ENCODE measurements at places on chromosomes 1 and 21. TPM values are rescaled to one million over a fixed set of nuclear protein-coding genes. Genes with fewer than 3 reads are reported as not detected.
A peak's percentile ranks its signal among the peaks of the same experiment; 100 is the strongest.

The SPRR2B gene
- polyA plus RNA-seq = not detected

The FAM72D gene
- 0.29 TPM for polyA plus RNA-seq

The HSD3B2 gene
- not detected for polyA plus RNA-seq

The TAS1R1 gene
- not detected for polyA plus RNA-seq

The ELOVL1 gene
- polyA plus RNA-seq = 24.3 TPM

DNA sequence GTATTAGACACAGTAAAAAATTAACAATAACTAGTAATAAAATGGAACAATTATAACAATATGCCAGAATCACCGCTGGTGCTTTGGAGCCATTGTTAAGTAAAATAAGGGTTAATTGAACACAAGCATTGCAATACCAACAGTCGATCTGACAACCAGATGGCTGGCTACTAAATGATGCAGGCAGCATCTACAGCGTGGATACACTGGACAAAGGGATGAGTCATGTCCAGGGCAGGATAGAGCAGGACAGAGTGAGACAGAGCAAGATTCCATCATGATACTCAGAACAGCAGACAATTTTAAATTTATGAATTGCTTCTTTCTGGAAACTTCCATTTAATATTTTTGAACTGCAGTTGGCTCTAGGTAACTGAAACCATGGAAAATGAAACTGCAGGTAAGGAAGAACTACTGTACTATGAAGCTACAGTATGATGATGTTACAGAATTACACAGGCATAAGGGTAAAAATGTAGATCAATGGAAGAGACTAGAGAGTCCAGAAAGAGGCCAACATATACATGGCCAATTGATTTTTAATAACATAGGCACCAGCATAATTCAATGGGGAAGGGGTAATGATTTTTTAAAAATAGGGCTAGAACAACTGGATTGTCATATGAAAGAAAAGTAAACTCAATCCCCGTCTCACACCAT, 168.7 kb downstream of the RRAGC start:
- no peak for DNase-seq

GRCh38 chr21:38277501-38278131, 20.8 kb downstream of the KCNJ15 start:
- no peak for DNase-seq

DNA sequence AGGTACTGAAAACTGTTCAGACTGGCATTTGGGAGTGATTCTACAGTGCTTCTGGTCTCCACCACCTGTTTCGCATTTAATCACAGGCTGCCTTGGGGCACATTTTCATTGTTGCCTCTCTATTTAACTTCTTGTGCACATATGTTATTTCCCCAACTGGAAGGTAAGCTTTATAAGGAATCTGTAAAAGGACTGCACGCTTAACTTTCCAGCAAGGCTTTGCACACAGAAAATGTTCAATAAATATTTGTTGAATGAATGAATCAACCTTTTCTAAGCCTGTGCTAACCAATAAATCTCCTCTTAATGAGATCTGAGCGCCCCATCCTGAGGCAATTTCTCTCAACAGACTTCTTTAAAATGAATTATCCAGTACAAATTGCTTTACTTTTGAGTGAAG, 84.3 kb upstream of the ARHGAP29 start:
- DNase-seq = no peak

DNA sequence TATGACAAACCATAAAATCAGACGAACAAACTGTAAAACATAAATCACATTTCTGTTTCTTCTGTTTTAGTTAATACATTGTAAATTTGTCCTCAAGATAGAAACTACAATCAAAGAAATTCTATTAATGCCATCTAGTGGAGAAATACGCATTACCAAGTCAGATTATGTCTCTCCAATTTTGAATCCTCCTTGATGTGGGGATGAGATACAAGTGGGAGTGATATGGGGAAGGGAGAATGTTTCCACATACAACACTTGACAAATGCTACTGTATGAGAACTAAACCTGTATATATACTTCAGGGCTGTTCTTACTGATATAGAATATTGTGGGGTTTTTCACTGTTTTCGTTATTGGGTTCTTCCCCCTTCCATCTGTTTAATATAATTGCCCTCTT, 2.6 kb downstream of the HFM1 start:
- DNase-seq = no peak

GRCh38 chr1:169236143-169236542, 129.7 kb downstream of the ATP1B1 start:
- DNase-seq = peak; percentile 5

GRCh38 chr1:21866707-21867043, 54.6 kb downstream of the LDLRAD2 start:
- no peak for DNase-seq

DNA sequence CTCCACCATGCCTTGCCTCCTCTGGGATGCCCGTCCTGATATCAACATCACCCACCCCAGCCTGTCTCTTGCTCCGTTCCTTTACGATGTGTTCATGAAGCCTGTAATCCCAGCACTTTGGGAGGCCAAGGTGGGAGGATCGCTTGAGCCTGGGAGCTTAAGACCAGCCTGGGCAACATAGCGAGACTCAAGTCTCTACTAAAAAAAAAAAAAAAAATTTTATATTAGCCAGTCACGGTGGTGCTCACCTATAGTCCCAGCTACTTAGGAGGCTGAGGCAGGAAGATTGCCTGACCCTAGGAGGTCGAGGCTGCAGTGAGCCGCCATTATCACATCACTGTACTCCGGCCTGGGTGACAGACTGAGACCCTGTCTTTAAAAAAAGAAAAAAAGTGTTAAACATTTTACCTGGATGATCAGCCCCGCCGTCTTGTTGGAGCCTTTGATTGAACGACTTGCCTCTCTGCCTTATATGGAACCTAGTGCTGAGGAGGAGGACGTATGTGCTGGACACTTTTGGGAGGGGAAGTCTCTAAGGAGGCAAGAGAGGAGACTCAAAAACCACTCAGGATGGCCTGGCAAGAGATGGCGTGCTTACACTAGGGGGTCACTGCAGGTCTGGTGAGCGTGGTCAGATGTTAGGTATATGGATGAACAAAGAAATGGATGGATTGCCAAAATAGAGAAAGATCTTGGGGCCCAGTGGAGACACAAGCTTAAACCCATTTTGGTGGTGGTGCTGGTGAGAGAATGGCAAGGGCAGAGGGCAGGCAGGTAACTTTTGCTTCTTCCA, 80.5 kb upstream of the IFFO2 start:
- no peak for DNase-seq

- no peak for DNase-seq
Measured at GRCh38 chr1:30721812-30722537, 1.4 kb downstream of the MATN1 start.

DNA sequence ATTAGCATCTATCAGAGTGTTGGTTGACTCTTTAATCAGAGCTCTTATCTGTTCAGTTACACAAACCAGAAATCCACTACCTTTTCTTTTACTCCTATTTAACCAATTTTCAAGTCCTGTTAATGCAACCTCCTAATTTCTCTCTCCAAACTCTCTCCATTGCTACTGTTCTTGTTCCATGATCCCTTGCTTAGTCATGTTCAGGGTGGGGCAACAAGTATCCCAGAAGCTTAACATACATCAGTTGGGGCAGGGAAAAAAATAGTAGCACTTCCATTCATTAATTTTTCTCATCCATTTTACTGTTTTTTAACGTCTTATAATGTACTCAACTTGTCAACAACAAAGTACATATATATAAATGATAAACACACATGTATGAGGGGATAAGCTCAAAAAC, 111.2 kb upstream of the LBR start:
- DNase-seq = no peak

DNA sequence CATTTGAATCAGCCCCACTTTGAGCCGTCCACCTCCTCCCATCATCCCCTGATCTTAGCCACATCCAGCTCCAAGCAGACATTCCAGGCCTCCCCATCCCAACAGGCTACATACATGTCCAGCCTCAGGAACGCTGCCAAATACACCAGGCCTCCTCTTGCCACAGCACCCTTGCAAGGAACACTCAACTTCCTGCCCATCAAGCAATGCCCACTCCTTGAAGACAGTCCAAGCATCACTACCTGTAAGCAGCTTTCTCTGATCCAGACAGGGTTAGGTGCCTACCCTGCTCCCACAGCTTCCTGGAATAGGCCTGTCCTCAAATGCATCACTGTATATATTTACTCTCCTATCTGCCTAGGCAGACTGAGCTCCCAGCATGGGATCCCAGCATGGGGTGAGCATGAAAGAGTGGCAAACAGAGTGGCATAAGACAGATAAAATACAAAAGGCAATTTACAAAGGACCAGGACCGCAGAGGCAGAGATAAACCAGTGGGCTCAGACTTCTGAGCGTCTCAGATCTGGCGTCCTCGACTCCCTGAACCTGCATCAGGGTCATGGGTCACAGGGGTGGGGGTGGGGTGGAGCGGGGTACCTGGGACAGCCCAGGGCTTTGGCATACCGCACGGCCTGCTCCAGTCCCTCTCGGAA, 816 bp downstream of the HYI start:
- no peak for DNase-seq

DNA sequence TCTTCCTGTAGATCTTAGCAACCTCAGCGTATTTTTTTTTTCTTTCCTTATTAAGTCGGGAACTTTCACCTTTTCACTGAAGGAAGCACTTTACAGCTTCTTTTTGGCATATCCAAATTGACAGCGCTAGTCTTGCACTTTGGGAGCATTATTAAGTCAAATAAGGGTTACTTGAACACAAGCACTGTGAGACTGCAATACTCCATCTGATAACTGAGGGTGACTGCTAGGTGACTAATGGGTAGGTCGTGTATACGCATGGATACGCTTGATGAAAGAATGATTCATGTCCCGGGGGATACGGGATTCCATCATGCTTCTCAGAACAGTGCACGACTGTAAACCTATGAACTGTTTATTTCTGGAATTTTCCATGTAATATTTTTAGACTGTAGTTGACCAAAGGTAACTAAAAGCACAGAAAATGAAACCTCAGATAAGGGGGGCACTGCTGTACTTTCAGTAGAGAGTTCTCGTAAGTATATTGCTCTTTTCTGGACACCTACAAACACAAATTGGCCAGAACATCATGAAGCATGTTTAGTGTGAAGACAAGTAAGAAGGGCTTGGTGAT, 364.7 kb downstream of the SMYD3 start:
- no peak for DNase-seq

GRCh38 chr1:44822981-44823451, 14.7 kb downstream of the BTBD19 start:
- DNase-seq = no peak

DNA sequence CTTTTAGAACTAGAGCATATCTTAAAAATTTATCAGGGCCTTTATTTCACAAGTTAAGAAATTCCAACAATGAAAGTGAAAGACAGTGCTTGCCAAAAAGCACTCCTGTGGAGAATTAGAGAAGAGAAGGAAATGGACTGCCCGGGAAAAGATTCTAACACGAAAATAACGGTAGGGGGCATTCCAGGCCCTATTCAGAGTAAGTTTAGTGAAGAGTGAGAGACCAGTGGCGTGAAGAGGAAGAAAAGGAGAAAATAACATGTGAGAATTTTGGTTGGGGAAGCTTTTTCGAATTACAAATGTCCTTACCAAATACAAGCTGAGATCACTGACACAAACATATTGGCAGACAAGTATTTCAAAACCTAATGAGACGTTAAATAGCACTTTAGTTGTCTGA, 38.4 kb upstream of the RBM34 start:
- no peak for DNase-seq

DNA sequence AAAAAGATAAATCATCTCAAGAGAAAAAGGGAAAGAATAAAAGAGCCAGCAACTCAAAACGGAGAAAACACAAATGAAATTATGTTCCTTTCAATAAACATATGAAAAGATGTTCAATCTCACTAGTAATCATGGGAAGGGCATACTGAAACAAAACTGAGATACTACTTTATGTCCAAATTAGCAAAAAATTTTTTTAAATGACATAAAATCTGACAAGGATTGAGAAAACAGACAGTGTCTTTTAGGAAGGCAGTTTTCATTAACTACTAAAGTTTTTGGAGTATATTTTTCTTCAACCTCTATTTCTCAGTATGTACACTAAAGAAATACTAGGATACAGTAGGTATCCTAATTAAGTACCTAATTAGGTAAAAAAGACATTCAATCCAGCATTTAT, 73.3 kb downstream of the ARID4B start:
- DNase-seq = no peak

DNA sequence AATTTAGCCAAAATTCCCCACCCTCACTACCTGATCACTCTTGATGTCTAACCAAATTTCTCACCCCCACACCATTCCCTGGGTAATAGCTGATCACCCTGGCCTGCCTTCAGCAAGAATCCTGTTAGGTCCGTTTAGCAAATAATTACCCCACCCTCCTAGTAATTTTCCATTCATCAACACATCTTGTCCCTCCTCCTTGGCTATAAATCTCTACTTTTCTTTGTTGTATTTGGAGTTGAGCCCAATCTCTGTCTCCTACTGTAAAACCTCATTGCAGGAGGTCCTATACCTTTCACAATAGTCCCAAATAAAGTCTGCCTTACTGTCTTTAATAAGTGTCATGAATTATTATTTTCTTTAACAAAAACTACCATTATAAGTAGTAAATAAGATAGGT, 6.9 kb upstream of the PRKAA2 start:
- no peak for DNase-seq

DNA sequence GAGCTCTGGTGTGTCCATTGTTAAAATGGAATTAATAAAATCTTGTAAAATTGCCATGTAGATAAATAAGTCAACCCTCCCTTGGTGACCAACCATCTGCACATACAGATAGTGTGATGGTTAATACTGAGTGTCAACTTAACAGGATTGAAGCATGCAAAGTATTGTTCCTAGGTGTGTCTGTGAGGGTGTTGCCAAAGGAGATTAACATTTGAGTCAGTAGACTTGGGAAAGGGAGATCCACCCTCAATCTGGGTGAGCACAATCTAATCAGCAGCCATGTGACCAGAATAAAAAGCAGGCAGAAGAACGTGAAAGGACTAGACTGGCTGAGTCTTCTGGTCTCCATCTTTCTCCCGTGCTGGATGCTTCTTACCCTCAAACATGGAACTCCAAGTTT, 174.8 kb downstream of the LTN1 start:
- no peak for DNase-seq

- DNase-seq = no peak
Measured at GRCh38 chr21:14742119-14742518, 196.0 kb upstream of the SAMSN1 start.

DNA sequence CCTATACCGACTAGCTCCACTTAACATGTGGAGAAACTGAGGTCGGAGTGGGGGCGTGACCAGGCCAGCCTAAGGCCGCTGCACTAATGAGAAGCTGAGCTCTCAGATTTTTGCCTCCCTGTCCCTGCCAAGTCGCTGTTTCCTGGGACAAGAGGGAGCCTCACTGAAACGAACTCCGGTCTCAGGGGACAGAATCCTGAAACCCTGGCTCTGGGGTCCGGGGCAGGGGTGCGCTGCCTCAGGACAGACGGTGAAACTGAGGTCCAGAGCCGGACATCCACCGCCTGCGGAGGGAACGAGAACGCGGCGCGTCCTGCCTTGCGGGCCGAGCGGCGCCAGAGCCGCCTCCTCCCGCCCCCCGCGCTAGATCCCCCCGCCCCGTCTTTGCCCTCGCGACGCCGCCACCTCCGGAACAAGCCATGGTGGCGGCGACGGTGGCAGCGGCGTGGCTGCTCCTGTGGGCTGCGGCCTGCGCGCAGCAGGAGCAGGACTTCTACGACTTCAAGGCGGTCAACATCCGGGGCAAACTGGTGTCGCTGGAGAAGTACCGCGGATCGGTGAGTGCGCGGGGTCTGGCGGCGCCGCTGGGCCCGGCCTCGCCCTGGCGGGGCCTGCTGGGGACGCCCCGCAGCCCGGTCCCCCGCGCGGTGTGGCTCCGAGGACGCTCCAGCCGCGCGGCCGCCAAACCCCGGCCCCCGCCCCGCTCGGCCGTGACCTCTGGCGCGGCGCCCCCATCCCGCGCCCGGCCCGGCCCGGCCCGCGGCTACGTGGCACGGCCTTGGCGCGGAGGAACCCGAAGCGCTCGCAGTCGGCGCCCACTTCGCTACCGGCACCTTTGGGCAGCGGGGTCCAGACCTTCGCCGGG, at the start of gene GPX7:
GPX7 (plus strand) TSS at position 381 of the 865 bp plus-strand sequence; CDS start at position 420, 39 bp downstream.
- DNase-seq = peak; percentile 39
